Endodermal cell (in vitro differentiated cells): ENCODE measurements at places on chromosomes 16 and 17. TPM values are rescaled to one million over a fixed set of nuclear protein-coding genes. Genes with fewer than 3 reads are reported as not detected.
A peak's percentile ranks its signal among the peaks of the same experiment; 100 is the strongest.

GID4 gene
- total RNA-seq = 20.0 to 41.0 TPM (median 20.5 TPM) in 3 replicates

GRAP gene
- total RNA-seq = 0.15 and 0.45 TPM in 2 replicates

MYH3 gene
- 1.1 to 1.7 TPM in 2 of 3 replicates, not detected in the other for total RNA-seq

DNA sequence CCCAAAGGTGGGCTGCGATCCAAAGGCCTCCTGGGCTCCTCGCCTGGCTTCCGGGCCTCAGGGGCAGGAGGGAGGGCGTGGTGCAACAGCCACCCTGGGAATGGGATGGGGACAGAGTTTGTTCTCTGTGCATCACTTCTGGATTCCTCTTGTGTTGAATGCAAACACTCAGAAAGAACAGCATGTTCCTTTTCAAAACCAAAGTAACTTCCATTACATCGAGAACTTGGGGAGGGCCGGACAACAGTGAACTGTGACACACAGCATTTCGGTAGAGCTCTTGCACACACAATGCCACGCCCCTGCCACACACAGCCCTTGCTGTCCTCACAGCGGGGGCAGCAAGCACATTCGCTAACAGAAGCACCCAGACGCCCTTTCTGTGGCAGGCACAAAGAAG, 36.1 kb upstream of the FASN start:
- H3K36me3 ChIP-seq = no peaks in the 10 kb centered on the region
- no peaks in the 10 kb centered on the region for H3K27me3 ChIP-seq
- no peak overlapping the region for H3K27ac ChIP-seq

DNA sequence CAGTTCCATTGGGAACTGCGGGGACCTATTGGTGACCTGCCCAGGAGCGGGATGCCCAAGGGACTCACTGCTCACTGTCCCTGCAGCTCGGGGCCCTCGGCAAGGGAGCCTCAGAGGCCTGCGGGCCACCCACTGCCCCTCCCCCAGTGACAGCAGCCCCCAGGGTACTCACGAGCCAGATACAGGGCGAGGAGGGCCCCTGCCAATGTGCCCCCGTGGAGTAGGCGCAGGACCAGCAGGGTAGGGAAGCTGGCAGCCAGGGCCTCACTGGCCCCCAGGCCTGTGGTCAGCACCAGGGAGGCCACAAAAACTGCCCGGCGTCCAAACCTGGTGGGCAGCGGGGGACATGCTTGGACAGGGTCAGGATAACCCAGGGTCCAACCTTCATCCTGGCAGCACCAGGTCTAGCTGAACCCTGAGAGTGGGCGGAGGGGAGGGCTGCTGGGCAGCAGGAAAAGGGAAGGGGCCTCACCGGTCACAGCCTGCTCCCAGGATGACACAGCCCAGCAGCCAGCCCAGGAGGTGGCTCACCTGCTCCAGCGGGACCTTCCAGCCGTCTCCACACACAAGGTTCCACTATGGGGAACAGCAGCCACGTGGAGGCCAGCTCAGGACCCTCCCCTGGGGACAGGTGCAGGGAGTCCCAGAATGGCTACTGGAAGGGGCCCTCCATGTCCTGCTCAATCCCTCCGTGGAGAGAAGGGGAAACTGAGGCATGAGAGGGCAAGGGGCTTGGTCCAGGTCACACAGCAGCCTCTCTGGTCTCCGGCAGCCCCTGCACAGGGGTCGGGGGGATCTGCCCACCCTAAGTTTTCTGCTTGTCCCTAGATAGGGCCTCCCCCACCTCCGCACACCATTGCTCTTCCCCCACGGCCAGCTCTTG, 855 bp downstream of the SLC22A31 start:
- no peaks in the 10 kb centered on the region for H3K4me1 ChIP-seq
- DNase-seq = no peak
- no peaks in the 10 kb centered on the region for H3K36me3 ChIP-seq
- H3K27me3 ChIP-seq = peaks cover 46% of the 10 kb centered on the region
- H3K27ac ChIP-seq = no peak overlapping the region

DNA sequence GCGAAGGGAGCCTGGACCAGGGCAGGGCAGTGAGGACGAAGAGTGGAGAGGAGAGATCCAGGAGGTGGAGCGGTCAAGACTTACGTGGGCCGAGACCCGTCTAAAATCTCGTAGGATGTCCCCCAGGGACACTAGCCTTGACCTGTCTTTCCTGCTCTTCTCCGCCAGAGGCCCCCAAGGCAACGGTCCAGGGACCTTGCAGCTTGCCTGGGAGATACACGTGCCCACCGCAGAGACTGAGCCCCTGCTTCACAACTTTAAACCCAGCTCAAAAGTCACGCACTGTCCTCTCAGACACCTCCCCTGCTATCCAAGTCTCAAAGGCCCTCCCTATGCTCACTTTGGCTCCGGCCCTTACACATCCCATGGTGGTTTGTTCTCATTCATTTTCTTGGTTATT, 9.4 kb downstream of the TIGD7 start:
- no peak overlapping the region for H3K4me3 ChIP-seq
- H3K27me3 ChIP-seq = no peaks in the 10 kb centered on the region
- H3K36me3 ChIP-seq = peaks cover 75% of the 10 kb centered on the region
- no peak overlapping the region for H3K27ac ChIP-seq
- no peaks in the 10 kb centered on the region for H3K4me1 ChIP-seq
- DNase-seq = no peak

GRCh38 chr16:28863929-28864793, 518 bp downstream of the SH2B1 start:
- H3K4me3 ChIP-seq = peak overlapping the region; percentile 95
- H3K36me3 ChIP-seq = peaks cover 16% of the 10 kb centered on the region
- H3K27ac ChIP-seq = peak overlapping the region; percentile 96
- peaks cover 7% of the 10 kb centered on the region for H3K4me1 ChIP-seq
- DNase-seq = no peak
- H3K27me3 ChIP-seq = no peaks in the 10 kb centered on the region

DNA sequence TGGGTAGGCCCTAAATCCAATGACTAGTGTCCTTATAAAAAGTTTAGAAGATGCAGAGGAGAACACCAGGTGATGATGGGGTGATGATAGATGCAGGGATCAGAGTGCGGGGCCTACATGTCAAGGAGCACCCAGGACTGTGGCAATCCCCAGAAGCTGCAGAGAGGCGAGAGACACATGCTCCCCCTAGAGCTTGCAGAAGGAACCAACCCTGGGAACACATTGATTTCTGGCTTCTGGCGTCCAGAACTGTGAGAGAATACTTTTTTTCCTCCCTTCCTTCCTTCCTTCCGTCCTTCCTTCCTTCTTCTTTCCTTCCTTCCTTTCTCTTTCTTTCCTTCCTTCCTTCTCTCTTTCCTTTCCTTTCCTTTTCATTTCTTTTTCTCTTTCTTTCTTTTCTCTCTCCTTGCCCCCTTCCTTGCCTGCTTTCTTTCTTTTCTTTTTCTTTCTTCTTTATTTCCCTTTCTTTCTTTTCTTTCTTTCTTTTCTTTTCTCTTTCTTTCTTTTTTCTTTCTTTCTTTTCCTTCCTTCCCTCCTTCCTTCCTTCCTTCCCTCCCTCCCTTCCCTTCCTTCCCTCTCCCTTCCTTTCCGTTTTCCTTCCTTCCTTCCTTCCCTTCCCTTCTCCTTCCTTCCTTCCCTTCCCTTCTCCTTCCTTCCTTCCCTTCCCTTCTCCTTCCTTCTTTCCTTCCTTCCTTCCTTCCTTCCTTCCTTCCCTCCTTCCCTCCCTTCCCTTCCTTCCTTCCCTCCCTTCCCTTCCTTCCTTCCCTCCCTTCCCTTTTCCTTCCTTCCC, 134.3 kb downstream of the HAPSTR1 start:
- H3K27ac ChIP-seq = no peak overlapping the region
- peaks cover 6% of the 10 kb centered on the region for H3K27me3 ChIP-seq
- peaks cover under 1% of the 10 kb centered on the region for H3K4me1 ChIP-seq
- no peak overlapping the region for H3K4me3 ChIP-seq
- no peaks in the 10 kb centered on the region for H3K36me3 ChIP-seq

- H3K4me1 ChIP-seq = peaks cover 15% of the 10 kb centered on the region
- no peaks in the 10 kb centered on the region for H3K27me3 ChIP-seq
- no peak overlapping the region for H3K4me3 ChIP-seq
Observed at GRCh38 chr17:10130263-10130662, 68.1 kb downstream of the GAS7 start.

GRCh38 chr16:84957792-84958191, 53.5 kb downstream of the ZDHHC7 start:
- no peak overlapping the region for H3K4me3 ChIP-seq
- DNase-seq = no peak
- no peaks in the 10 kb centered on the region for H3K4me1 ChIP-seq
- H3K36me3 ChIP-seq = no peaks in the 10 kb centered on the region
- H3K27ac ChIP-seq = no peak overlapping the region
- H3K27me3 ChIP-seq = no peaks in the 10 kb centered on the region

DNA sequence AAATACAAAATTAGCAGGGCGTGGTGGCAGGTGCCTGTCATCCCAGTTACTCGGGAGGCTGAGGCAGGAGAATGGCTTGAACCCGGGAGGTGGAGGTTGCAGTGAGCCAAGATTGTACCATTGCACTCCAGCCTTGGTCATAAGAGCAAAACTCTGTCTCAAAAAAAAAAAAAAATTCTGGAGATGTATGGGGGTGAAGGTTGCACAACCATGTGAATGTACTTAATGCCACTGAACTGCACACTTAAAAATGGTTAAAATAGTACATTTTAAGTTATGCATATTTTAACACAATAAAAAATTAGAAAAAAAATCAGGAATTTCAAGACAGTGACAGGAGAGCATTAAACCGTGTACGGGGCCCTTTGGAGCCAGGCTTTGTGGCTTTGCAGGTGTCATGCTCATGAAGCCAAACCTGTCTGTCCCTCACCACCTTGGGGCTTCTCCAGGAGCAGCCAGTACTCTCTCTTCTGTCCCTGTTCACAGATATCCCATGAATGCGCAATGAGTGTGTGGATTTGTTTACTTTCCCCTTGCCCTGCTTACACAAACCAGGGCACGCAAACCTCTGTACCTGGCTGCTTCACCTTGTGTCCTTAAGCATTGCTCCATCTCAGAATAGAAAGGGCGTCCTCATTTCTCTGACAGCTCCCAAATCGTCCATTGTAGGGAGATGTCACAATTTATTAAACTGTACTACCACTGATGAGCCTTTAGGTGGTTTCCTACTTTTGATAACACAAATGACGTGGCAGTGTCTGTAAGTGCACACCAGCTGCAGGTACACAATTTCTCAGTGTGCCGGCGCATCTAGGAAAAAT, 58.2 kb upstream of the CBX4 start:
- no peak overlapping the region for H3K4me3 ChIP-seq
- no peaks in the 10 kb centered on the region for H3K4me1 ChIP-seq
- no peaks in the 10 kb centered on the region for H3K36me3 ChIP-seq
- H3K27me3 ChIP-seq = no peaks in the 10 kb centered on the region
- H3K27ac ChIP-seq = no peak overlapping the region
- peak; percentile 26 for DNase-seq

- H3K36me3 ChIP-seq = no peaks in the 10 kb centered on the region
- no peaks in the 10 kb centered on the region for H3K27me3 ChIP-seq
- no peaks in the 10 kb centered on the region for H3K4me1 ChIP-seq
- peak; percentile 94 for DNase-seq
- H3K4me3 ChIP-seq = no peak overlapping the region
Observed at GRCh38 chr17:39235555-39236449, 10.1 kb upstream of the STAC2 start.
